ENCODE measurements at places on chromosomes 1 and 21.

GRCh38 chr1:205772607-205773032 lies 2.7 kb downstream of the RAB29 start:
- no peak for DNase-seq

DNA sequence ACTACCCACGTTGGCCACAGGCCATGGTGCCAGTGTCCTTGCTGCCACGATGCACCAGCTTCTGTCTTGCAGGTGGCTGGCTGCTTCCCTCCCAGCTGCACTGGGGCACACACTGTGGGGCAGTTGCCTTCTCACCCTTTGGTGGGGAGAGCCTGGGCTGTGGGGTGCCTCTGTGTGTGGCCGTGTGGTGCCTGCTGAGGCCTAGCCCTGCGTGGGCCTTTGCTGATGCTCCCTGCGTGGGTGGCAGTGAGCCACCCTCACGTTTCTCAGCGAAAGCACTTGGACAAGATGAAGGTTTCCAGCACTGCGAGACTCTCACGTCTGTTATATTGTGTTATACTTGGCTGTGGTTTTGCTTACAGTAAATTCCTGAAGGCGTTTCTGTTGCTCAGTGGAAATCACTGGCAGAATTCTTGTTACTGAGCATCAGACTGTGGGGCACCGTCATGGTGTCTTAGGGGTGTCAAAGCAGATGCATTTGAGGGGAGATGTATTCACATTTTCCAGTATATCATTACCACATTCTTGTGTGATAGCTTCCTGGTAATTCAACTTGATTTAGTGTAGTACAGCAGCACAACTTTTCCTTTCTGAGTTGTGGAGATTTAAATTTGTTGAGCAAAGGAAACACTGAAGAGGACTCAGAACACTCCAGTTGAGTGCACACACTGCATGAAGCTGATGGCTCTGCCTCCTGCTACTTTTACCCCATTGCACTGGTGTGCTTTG lies 124.7 kb downstream of the PCBP3 start:
- DNase-seq, result no peak

DNA sequence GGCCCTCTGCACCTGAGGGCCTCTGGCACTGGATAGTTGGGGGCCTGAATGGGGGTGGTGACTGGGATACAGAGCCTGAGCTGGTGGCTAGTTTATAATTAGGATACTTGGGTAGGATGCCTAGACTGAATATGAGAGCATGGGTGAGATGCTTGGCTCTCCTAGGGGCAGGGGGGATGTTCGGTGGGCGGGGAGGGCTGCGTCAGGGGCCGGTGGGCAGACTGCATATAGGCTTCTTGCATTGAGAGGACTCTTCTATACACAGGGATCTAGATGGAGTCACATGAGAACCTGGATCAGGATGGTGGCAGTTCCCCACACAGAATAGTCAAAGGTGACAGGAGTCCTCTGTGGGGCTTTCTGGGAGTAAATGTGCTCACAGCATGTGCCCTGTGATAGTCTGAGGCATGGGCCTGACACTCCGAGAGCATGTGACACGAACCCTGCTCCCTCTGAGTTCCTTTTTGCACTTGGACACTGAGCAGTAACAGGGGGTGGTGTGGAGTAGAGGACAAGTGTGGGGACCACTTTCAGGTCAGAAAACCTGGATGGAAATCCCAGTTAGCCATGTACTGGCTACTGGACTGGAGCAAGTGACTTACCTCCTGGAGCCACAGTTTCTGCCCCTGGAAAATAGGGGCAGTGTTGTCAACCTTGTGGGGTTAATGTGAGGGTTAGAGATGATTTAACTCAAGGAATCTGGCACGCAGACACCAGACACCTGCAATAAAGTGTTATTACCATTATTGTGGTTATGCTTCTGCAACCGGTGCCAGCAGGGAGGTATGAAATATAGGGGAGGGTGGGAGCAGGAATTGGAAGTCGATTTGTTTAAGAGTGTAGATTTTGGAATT lies 2.2 kb downstream of the MAP7D1 start:
- DNase-seq, result no peak

GRCh38 chr1:98331243-98331642 lies 330.3 kb upstream of the SNX7 start:
- no peak for DNase-seq

DNA sequence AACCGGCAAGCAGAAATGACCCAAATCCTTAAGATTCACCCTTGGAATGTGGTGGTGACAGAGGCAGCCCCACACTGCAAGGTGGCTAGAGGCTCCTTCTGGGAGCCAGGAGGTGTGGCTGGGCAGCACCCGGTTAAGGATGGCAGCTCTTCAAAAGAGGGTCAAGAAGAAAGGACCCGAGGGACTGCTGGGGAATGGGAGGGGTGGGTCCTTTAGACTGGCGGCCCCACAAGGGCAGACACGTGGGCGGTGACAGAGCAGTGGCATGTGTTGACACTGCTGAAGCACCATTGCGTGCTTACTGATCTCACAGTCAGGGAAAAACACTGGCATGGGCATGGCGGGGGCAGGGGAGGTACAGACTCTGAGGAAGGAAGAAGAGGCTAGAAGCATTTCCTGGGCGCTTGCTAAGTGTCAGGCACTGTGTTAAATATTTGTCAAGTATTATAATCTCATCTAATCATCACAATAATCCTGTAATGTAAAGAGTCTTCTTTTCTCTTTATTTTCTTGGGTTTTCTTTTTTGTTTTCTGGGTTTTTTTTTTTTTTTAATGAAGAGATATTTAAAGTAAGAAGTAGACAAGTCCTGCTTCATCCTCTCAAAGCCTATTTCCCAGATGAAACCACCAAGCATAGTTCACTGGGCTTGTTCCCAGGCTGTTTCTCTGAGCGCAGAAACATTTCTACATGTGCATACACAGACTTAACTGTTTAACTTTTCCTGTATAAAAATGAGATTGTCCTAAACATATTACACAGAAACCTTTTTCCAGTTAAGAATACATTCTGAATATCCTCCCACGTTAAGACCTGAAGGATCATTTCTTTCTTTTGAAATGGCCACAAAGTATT lies 165.8 kb upstream of the EDN2 start:
- DNase-seq, result no peak

DNA sequence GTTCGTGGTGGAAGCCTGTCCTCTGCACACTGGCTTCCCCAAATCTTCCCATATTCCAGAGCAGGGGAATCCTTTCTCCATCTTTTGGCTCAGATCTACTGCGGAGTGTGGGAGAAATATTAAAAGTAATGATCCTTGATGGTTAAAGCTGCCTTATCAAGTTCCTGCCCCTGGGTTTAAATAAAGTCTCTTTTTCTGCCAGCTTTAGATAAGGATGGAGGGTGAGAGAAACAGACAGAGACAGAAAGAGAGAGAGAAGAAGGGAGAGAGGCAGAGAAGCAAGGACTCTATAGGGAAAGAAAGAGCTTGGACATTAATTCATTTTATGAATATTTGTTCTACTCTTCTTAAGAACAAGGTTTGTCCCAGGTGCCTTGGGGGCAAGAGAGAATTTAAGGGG lies 98.0 kb downstream of the KCNJ15 start:
- DNase-seq, result no peak

- no peak for DNase-seq
These were observed 1.7 kb downstream of the HES4 start for GRCh38 chr1:997993-998744.

- no peak for DNase-seq
These were observed 26.5 kb downstream of the TMEM63A start for GRCh38 chr1:225855503-225856300.

- no peak for DNase-seq
These were observed 23.2 kb downstream of the OR13G1 start for GRCh38 chr1:247656221-247656875.

DNA sequence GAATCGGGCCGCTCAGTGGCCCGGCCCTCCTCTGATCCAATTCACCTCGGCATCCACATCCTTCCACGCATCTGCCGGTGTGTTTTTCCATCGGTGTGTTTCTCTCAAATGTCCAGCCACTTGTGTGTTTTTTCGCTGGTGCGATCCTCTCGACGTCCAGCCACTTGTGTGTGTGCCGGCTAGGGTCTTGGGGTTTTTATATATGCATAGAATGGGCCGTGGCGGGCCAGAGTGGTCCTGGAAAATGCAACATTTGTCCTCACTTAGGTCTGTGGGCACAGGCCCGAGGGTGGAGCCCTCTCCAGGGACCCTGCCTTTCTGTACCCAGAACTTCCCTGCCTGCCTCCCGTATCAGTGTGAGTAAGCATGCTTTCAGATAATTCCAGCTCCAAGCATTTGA lies 1106.4 kb downstream of the AMY1C start:
- DNase-seq, result no peak

All from ELF-1 (cell line).